CD8-positive, alpha-beta memory T cell (primary cell): ENCODE measurements at places on chromosomes 2 and 18. TPM values are rescaled to one million over a fixed set of nuclear protein-coding genes. Genes with fewer than 3 reads are reported as not detected.

Gene GKN2
- not detected for total RNA-seq

GRCh38 chr2:148999451-148999921, 39.0 kb upstream of the LYPD6B start:
- no peak overlapping the region for H3K27ac ChIP-seq
- H3K27me3 ChIP-seq = no peaks in the 10 kb centered on the region
- DNase-seq = no peak
- no peaks in the 10 kb centered on the region for H3K36me3 ChIP-seq
- H3K4me3 ChIP-seq = no peak overlapping the region

GRCh38 chr2:53513167-53513666, 254.4 kb upstream of the CHAC2 start:
- DNase-seq = no peak
- no peak overlapping the region for H3K4me3 ChIP-seq
- no peaks in the 10 kb centered on the region for H3K36me3 ChIP-seq
- H3K27ac ChIP-seq = no peak overlapping the region

- peaks cover 9% of the 10 kb centered on the region for H3K4me1 ChIP-seq
- H3K27ac ChIP-seq = no peak overlapping the region
- peaks cover under 1% of the 10 kb centered on the region for H3K27me3 ChIP-seq
- H3K4me3 ChIP-seq = no peak overlapping the region
These were observed 68.9 kb downstream of the DIPK1C start for GRCh38 chr18:74388227-74388626.

DNA sequence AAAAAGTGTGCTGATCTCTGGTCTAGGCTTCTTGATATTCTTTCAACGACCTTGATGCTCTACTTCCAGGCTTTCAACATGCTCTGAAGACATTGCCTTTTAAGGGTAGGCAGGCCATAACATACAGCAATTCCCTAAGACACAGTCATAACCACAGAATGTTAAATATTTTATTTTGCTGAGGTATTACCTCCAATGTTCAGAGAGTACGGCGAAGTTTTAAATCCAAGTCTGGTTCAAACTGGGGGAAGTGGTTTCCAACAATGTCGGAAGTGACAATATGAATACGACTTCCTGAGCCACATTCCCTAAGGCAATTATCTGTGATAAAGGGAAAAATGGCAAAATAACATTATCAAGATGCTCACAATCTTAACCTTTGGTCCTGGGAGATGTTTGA, 1077.9 kb upstream of the PIK3C3 start:
- no peak for DNase-seq
- H3K27me3 ChIP-seq = no peaks in the 10 kb centered on the region
- no peak overlapping the region for H3K27ac ChIP-seq
- no peak overlapping the region for H3K4me3 ChIP-seq
- no peaks in the 10 kb centered on the region for H3K4me1 ChIP-seq

- H3K27ac ChIP-seq = no peak overlapping the region
- H3K4me1 ChIP-seq = no peaks in the 10 kb centered on the region
- no peak overlapping the region for H3K4me3 ChIP-seq
- no peaks in the 10 kb centered on the region for H3K27me3 ChIP-seq
- DNase-seq = no peak
- H3K36me3 ChIP-seq = no peaks in the 10 kb centered on the region
These were observed 438.5 kb downstream of the ZNF516 start for GRCh38 chr18:76056471-76057110.

GRCh38 chr2:675051-675450, 2.2 kb downstream of the TMEM18 start:
- no peak overlapping the region for H3K4me3 ChIP-seq
- peaks cover 23% of the 10 kb centered on the region for H3K4me1 ChIP-seq
- no peak overlapping the region for H3K27ac ChIP-seq
- H3K27me3 ChIP-seq = no peaks in the 10 kb centered on the region
- H3K36me3 ChIP-seq = no peaks in the 10 kb centered on the region

GRCh38 chr2:173058673-173059072, 17.0 kb upstream of the MAP3K20 start:
- H3K27me3 ChIP-seq = no peaks in the 10 kb centered on the region
- no peak overlapping the region for H3K27ac ChIP-seq
- no peaks in the 10 kb centered on the region for H3K4me1 ChIP-seq
- no peak overlapping the region for H3K4me3 ChIP-seq
- no peak for DNase-seq

- no peak overlapping the region for H3K4me3 ChIP-seq
- no peak overlapping the region for H3K27ac ChIP-seq
- H3K27me3 ChIP-seq = no peaks in the 10 kb centered on the region
- no peak for DNase-seq
- H3K36me3 ChIP-seq = no peaks in the 10 kb centered on the region
These were observed 127.4 kb upstream of the SLC8A1 start for GRCh38 chr2:40579247-40579646.
